C1 segment of cervical spinal cord (tissue), 14 donors: ENCODE measurements at places on chromosomes 2 and 18.

DNA sequence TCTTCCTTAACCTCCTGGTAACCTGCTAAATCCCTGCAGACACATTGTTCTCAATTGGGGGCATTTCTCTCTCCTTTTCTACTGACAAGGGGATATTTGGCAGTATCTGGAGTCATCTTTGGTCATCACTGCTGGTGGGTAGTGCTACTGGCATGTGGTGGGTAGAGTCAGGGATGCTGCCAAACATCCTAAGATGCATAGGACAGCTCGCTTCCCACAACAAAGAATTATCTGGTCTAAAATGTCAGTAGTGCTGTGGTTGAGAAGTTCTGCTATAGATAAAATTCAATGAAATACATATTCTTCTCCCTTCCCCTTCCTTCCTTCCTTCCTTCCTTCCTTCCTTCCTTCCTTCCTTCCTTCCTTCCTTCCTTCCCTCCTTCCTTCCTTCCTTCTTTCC, 18.7 kb upstream of the LHCGR start:
- no peak for DNase-seq

GRCh38 chr18:28108814-28109213, 68.1 kb downstream of the CDH2 start:
- no peak for DNase-seq

- no peak for DNase-seq
These were observed 28.4 kb downstream of the MFSD6 start for GRCh38 chr2:190436557-190436956.

GRCh38 chr2:145935016-145935415, 1415.1 kb upstream of the ZEB2 start:
- no peak for DNase-seq

DNA sequence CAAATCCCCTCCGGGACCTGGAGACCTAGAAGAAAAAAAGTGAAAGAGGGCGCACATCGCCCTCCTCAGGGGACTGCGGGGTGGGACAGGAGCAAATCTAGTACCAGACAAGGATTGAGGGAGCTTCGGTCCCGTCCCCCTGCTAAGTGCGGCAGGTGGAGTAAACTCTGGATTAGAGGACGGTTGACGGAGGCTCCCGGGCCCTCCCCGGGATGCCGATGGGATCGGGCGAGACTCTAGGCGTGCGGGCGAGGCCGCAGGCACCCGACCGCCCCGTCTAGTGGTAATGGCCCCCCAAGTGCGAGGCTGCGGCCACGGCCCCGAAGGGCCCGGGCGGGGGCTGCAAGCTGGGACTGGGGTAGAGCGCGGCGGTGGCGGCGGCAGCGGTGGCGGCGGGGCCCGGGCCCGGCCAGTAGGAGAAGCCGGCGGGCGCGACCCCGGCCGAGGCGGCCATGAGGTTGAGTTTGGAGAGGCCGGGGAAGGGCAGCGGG, 3.5 kb downstream of the FEV start:
- no peak for DNase-seq

- DNase-seq: no peak
These were observed 71.2 kb upstream of the CNTNAP5 start for GRCh38 chr2:123953846-123954245.

DNA sequence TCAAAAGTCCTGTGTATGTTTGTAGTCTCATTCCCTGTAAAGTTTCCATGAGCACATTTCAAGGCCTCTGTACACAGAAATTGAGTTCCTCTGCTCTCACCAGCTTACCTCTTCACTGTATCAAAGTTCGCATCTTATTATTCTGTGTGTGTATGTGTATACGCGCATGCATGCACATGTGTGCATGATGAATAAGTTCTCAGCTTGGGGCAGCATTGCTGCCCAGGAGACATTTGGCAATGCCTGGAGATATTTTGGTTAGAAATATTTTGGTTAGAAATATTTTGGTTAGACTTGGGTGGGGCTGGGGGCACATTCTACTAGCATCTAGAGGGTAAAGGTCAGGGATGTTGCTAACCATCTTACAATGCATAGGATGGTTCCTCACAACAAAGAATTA, 23.4 kb downstream of the TCF7L1 start:
- DNase-seq: no peak

- no peak for DNase-seq
These were observed 44.8 kb downstream of the SETBP1 start for GRCh38 chr18:44725300-44726058.

DNA sequence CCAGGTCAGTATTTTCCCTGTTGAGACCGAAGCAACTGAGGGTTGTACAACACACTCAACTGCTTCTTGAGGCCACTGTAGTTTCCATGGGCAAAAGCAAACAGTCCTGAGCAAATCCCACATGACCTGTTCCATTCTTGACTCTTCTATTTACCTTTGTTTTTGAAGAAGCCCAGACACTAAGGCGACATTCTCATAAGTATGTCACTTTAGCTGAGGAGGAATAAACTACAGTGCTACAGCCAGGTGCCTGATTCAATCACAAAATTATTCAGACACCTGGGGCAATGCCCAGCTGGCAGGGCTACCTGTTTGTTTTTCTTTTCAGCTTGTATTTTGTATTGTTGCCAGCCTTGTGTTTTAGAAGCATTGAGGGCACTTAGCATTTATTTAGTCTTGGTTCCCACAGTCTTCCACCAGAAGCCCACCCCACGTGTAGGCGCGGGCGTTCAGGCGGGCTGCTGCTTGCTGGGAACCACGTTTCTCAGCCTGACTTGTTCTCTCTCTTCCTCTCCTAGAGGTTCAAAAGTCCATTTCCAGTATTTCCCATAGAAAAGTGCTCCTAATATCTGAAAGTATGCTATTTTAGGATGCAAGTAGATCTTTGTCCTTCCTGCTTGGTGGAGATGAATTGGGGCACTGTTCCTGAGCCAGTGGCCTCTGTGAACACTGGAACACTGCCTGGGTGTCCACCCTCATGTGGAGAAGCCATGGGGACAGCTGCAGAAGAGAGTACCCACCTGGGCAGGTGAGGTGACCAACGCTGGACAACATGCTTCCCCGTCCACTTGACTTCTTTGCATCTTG, 99.0 kb upstream of the COPS8 start:
- DNase-seq: no peak

GRCh38 chr18:364256-364826, 96.5 kb upstream of the THOC1 start:
- DNase-seq: no peak

- DNase-seq: no peak
These were observed 287.5 kb upstream of the SALL3 start for GRCh38 chr18:78692105-78692504.

DNA sequence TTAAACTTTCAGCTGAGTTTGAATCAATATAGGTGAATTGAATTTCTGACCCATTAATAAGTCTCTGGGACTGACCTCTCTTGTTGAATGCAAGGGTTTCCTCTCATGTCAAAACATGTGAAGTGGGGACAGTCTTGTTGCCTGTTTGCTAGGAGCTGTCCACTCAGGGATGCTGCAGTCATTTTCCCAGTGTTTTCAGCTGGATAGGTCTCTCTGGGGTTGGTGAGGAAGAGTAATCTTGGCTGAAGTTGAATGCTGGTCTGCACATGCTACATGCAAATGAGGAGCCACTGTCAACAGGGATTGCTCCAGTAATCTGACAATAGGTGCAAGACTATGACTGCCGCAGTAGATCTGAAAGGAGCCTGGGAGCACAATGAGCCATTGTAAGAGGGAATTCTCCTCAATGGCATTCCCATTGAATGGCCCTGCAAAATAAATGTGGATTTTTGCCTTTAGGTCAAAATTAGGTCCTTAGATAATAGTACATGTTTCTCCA, 34.1 kb upstream of the IL1RL1 start:
- DNase-seq: no peak

GRCh38 chr2:212421556-212422334, 116.9 kb downstream of the ERBB4 start:
- no peak for DNase-seq

DNA sequence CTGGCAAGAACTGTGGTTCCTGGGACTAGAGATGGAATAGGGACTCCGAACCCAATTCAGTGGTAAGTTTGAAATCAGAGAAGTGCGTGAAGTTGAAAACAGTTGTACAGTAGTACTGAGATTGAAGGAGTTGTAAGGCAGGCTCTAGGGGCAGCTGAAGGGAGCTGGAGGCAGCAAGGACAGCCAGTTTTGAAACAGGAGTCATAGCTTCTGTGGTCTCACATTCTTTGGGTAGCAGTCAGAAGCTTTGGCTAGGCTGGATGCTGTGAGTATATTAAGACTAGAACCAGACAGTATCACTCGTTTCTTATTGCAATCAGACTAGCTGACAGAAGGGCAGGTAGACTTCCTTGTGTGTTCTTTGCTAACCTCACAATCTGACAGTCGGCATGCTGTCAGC, 64.5 kb upstream of the ADAM23 start:
- no peak for DNase-seq

DNA sequence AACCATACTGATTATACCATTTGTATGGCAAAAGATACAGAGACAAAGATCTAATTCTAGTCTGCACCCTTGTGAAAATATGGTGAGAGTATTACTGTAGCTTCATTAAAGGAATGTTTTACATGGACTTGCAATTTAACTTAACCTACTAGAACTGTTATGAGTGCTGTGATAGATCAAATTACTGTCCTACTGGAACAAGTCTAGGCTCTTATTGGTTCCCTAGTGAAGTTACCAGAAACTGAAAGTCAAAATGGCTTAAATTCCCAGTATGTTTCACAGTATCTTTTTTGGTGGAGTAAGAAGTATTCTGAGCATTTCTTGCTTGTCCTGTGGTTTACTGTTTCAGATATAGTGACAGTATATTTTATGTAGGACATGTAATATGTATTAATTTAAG, 3.8 kb upstream of the TBR1 start:
- DNase-seq: no peak

DNA sequence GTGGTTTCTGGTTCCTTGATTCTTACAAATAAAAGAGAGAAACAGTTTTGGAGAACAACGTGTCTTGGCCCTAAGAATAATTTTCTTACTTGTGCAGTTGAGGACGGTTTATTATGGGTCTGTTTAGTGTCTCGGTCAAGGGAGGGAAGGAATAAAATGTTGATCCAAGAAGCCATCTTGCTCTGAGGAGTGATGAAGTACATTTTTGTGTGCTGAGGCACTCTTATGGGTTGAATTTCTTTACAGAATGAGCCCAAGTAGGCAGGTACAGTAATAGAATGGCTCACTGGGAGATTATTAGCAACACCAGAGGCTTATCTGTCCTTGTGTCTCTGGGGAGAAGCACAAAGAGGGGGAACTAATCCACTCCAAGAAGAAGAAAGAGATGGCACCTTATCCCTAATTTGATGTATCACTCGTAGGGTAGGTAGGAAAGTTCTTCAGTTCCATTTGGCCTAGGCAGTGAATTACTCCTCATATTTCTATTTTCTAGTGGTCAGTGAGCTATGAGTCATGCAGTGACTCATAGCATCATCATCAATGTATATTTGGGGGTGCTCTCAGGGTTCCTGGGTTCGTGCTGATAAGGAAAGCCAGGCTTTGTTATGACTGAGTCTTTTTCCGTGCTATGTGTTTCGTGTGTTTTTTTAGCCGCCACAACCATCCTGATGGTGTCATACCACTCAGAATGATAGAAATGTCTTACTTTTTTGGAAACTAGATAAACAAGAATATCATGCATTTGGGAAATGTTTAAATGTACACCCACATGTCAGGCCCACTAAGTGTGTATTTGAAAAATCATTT, 250.1 kb upstream of the CTAGE1 start:
- DNase-seq: no peak

DNA sequence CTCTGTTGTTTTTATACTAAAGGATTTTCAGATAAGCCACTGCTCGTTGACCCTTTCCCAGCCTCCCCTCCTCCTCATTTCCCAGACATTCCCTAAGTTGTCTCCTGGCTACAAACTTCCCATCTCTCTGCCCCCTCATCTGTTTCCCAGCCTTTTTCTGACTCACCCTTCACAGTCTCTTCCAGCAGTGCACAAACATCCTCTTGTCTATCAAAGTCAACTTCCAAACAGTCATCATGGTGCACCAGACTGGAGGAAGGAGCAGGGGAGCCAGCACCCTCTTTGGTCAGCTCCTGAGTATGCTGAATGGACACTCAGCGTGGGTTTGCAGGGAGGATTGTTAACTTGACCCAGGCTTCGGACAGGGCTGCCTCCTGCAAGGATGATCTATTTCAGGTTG, 26.6 kb upstream of the SPRED2 start:
- DNase-seq: no peak

DNA sequence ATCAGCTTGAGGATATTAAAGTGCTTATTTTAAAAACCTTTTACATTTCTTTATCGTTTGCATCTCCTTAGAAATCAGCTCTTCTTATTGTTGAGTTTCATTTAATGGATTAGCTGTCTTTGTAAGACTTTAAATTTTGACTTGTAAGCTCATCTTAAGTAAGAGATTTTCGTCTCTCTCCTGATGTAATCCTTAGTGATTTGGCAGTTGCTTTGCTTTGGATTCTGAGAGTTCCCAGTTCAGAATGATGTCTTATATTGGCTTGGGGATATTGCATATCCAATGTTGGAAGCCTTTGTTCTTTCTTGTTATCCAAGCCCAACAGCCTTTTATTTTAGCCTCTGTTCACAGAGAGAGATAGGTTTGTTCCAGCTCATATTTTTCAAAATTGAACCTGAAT, 212.1 kb downstream of the ARL6IP6 start:
- no peak for DNase-seq

DNA sequence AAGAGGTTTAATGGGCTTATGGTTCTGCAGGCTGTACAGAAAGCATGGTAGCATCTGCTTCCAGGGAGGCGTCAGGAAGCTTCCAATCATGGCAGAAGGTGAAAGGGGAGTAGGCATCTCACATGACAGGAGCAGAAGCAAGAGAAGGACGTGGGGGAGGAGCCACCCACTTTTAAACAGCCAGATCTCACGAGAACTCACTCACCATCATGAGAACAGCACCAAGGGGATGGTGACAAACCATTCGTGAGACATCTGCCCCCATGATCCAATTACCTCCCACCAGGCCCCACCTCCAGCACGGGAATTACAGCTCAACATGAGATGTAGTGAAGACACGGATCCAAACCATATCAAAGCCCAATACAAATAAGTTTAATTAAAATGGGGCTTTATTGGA, 113.8 kb downstream of the ATL2 start:
- DNase-seq: no peak

DNA sequence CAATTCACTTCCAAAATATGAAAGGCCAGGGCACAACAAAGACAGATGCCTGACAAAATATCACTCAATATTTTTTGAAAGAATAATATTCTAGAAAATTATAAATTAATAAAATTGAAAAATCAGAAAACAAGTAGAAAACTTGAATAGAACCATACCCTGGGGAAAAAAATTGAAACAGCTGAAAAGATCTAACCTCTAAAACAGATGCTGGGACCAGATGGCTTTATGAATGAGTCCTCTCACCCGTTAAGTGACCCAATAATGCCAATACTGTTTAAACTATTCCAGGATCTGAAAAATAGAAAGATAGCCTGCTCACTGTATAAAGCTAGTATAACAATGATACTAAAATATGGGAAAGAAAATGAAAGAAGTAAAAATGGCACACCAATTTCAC, 322.3 kb upstream of the VWC2L start:
- DNase-seq: no peak

- no peak for DNase-seq
These were observed 5.0 kb downstream of the MAL start for GRCh38 chr2:95030496-95030895.

DNA sequence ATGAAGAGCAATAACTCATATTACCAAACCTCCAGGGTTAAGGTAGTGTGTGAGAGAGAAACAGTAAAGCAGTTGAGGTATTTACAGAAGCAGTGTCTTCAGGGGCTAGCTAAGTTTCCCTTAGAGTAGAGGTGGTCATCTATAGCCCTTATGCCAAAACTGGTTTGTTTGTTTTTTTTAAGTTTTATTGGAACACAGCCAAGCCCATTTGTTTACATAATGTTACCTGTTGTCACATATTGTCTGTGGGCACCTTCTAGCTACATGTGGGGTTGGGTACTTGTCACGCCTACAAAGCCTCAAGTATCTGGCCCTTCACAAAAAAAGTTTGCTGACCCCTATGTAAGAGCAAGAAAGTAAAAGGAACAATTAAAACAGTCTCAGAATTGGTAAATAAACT, 39.4 kb downstream of the ACTR2 start:
- no peak for DNase-seq
